ENCODE measurements at places on chromosomes 11 and 22.
A peak's percentile ranks its signal among the peaks of the same experiment; 100 is the strongest.

DNA sequence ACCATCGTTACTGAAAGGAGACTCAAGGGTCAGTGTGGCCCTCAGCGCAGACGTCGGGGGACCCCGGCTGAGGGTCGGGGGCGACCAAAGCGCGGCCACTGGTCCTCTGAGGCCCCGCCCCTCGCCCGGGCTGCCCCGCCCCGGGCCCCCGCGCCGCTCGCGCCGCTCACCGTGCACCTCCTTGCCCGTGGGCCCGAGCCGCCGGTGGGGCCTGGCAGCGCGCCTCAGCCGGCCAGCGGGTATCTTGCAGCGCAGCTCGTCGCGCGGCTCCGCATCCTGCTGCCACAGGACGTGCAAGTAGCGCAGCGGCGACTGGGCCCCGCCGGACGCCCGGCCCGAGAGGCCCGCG lies 419 bp downstream of the ANKRD54 start:
- DNase-seq, result no peak

DNA sequence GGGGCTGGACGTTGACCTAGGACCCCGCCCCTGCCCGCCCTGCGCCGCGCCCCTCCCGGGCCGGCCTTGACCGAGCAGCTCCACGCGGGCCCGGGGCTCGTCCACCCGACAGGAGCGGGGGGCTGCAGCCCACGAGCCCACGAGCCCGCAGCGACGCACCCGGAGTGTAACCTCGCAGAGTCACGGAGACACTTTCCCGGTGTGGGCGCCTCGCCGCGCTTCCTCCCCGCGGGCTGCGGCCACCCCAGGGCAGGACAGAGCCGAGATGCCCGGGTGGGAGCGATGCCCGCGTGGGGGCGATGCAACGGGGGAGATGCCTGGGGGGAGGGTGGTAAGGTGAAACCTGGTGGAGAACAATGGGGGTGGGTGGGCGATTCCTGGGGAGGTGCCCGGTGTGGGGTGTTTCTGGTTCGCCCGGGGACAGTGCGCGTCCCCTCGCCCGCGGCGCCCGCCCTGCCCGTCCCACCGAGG lies 4.9 kb upstream of the ZBED4 start:
- no peak for DNase-seq

DNA sequence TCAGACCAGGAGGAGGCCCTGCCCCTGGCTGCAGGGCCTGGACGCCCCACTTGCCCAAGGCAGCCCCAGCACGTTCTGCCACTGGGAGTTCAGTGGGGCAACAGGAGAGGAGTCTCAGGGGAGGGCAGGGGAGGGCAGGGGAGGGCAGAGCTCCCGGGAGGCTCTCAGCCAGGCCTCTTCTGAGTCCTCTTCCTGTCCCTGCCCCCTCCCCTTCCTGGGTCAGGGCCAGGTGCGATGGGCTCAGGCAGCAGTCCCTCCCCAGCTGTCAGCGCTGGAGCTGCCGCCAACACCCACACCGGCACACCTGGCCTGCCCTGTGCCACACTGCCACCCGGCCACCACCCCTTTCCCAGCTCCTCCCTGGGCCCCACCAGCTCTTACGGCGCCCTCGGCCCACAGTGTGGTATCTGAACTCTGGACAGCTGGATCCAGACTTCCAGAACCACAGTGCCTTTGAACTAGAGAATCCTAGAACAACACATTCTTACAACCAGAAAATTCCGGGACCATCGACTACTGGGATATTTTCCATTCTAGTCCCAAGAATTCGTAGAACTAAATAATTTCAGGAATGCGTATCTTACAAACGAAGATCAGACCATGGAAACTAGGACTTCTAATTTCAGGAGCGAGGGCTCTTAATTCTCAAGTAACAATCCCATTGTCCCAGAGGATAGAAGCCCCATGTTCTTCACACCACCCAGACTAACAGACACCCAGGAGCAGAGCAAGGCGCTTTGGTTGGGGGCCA lies 21.8 kb downstream of the RPL3 start:
- no peak for DNase-seq

GRCh38 chr11:38612701-38613100 lies 2014.7 kb upstream of the RAG2 start:
- DNase-seq, result no peak

DNA sequence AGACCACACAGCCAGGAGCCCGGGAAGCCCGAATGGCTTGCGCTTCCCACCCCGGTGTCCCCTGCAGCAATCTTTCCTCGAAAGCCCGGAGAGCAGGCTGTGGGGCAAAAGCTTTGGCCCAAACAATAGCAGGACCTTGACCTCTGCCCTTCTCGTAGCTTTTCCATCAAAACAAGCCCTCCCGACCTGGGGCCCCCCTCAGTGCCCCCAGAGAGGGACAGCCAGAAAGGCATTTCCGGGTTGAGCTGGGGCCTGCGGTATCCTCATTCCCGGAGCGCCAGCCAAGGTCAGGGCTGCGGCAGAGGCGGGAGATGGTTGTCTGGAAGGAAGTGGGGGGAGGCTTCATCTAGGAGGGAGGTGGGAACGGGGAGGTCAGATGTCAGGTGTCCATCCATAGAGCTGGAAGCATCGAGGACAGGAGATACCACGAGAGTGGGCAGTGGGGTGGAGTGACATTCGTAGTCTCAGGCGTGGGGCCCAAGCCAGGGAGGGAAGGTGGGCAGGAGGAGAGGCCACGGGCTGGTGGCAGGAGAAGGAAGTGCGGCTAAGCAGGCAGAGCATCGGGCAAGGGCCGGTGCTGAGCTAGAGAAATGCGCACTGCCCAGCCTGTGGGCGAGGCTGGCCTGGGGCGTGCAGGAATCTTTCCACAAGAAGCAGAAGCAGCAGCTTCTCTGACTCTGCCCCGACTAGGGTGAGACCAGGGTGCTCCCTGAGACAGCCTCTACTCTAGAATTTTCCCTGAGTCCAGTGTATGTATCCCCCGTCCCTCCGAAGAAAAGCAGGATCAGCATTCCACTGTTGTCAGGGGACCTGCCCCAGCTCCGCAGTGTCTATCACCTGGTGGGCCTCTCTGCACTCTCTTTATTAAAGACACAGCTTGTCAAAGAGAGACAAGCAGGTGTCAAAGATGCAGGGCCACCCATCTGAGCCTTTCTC lies 14.3 kb downstream of the PDGFB start:
- no peak for DNase-seq

GRCh38 chr11:106961518-106961917 lies 56.8 kb downstream of the GUCY1A2 start:
- no peak for DNase-seq

GRCh38 chr11:45483416-45483815 lies 182.0 kb downstream of the CHST1 start:
- no peak for DNase-seq

DNA sequence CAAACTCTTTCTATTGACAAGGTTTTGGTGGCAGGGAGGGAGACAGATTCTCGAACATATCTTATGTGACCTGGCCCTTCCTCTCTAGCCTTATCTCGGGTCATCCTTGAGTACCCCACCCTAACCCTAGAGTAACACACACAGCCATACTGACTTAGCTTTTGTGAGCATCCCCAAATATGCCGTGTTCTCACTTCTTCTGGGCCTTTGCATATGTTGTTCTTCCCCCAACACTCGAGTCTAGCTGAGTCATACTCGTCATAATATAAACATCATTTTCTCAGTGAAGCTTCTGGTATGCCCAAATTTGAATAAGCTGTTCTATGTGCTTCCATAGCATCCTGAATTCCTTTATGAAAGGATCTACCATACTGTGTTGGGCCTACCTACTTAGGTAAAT lies 8.0 kb downstream of the TTC17 start:
- no peak for DNase-seq

- DNase-seq, result peak; percentile 41
Measured at GRCh38 chr11:107785401-107785800, 73.2 kb downstream of the SLC35F2 start.

DNA sequence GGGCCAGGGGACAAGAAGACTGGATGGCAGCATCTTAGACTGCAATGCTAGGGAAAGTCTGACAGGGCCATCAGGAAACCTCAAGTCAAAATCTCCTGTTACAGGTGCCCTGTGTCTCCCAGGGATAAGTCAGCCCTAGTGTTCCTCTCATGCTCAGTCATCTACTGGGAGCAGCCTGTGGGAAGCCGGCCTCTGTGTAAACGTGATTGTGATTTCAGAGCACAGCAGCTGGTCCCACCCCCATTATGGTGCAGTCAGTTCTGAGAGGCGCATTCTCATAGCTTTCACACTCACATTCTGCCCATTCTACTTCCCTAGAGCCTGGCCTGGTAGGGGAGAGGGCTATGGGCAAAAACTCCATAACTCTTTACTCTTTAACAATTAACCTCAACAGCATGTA lies 7.2 kb upstream of the SLN start:
- DNase-seq, result no peak

GRCh38 chr11:66727282-66728037 lies 1.6 kb downstream of the SPTBN2 start:
- DNase-seq, result peak; percentile 34

DNA sequence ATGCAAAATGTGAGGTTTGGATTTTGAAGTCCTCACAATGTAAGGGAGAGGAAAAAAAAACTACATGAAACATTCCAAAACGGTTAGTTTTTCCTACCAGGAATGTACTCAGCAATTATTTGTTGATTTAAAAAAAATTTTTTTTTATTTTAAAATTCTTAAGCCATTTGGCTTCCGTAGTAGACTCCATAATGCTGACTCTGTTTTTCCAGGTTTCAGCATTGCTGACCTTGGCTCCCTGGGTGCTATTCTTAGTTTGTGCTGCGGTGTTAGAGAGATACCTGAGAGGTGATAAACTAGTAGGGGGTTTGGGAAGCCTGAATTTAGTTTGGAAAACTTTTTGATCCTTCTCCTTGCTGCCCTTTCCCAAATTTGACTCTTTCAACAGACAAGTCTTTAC lies 10.6 kb downstream of the STT3A start:
- no peak for DNase-seq

- DNase-seq, result no peak
Measured at GRCh38 chr22:41576877-41577276, 12.8 kb downstream of the PMM1 start.

DNA sequence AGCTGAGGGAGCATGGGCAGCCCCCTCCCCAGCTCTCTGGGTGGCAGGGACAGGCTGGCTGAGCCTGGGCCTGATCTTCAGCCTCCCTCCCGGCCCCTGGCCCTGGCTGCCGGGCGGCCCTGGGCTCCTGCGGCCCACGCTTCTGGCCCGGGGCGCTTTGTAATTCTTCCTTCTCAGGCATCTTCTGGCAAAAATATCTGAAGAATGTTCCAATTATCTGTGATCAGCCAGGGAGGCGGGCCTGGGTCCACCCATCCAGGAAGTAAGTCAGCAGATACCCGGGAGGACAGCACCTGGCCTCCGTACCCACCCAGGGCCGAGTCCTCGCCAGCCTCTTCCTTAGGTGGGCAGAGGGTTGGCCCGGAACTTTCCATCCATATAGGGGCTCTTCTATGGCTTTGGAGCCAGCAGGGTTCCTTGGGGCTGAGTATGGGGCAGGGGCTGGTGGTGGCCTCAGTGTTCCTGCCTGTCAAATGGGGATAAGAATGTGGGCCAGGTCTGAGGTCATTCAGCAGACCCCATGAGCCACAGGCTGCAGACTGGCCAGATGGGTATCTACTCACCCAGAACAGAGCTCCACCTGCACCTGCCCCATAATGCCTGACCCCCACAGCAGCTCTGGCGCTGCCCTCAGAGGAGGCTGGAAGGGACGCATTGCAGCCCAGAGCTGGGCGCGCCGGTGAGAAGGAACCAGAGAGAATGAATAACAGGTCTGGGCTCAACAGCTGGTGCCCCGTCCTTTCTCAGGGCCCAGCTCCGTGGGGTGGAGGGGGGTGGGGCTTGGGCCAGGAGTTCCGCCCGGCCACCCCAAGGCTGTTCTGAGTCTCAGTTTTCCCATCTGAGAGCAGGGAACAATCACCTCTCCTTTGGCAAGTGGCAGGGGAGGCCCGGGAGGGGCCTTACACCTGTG lies 16.2 kb downstream of the WNT7B start:
- no peak for DNase-seq

- DNase-seq, result no peak
Measured at GRCh38 chr11:534396-535209, 773 bp downstream of the HRAS start.

GRCh38 chr11:47460571-47461235 lies 11.8 kb upstream of the RAPSN start:
- DNase-seq, result no peak

- DNase-seq, result no peak
Measured at GRCh38 chr11:2961080-2961479, 31.0 kb downstream of the NAP1L4 start.

DNA sequence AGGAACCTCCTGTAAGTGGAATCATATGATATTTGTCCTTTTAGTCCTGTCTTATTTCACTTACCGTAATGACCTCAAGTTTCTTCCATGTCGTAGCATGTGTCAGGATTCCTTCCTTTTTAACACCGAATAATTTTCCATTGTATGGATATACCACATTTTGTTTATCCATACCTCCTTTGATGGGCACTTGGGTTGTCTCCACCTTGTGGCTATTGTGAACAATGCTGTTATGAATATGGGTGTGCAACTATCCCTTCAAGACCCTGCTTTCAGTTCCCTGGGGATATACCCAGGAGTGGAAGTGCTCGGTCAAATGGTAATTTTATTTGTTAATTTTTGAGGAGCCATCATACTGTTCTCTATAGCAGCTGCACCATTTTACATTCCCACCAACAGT lies 244.9 kb upstream of the BLID start:
- DNase-seq, result no peak

DNA sequence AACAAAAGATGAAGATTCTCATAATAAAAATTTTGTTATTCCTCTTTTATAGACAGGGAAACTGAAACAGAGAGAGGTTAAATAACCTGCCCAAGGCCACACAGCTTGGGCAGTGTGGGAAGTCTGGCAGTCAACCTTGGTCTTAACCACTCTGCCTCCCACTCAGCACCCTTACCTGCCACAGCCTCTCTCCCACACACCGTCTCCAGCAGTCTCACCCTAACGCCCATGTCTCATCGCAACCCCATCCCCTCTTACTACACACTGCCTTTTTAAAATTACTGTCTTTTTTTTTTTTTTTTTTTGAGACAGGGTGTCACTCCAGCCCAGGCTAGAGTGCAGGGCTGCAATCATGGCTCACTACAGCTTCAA lies 25.0 kb downstream of the ARRB1 start:
- no peak for DNase-seq

- DNase-seq, result no peak
Measured at GRCh38 chr11:110832539-110832938, 120.3 kb upstream of the ARHGAP20 start.

DNA sequence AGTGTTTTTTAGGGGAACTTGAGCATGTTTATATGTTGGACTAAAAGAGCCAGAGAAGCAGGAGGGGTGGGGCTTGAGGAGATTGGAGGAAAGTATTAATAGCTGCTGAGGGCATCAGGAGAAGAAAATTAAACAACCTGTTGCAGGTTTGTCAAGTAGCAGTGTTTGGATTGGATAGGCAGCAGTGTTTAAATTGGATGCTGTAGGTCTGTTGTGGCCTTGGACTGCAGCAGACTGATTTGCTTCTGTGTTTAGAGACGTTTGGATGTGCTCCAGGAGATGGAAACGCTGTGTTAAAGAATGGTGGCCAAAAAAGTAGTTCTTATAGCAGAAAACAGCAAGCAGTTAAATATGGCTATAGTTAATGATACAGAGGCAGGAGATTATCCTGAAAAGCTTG lies 5.7 kb downstream of the EIF3L start:
- no peak for DNase-seq

All from T-helper 2 cell (primary cell).